ENCODE measurements at places on chromosomes 3 and 15. TPM values are rescaled to one million over a fixed set of nuclear protein-coding genes. Genes with fewer than 3 reads are reported as not detected.

The CHRM5 gene
- total RNA-seq, result not detected

The CPLX3 gene
- 0.09 TPM for total RNA-seq

The TLR9 gene
- 0.17 TPM for total RNA-seq

The RTP3 gene
- total RNA-seq, result not detected

The MAGEL2 gene
- not detected for total RNA-seq

The VGLL3 gene
- not detected for total RNA-seq

The IMPG2 gene
- total RNA-seq, result 0.05 TPM

The CLDN18 gene
- total RNA-seq, result not detected

The TGM4 gene
- not detected for total RNA-seq

The CCNL1 gene
- total RNA-seq, result 171 TPM

The ACP3 gene
- total RNA-seq, result not detected

The ATP13A5 gene
- total RNA-seq, result not detected

The CCRL2 gene
- total RNA-seq, result 1.7 TPM

The CCR8 gene
- 5.7 TPM for total RNA-seq

The CIB2 gene
- 1.5 TPM for total RNA-seq

The CPA3 gene
- total RNA-seq, result not detected

The CYP8B1 gene
- not detected for total RNA-seq

The CHRNA7 gene
- not detected for total RNA-seq

The THAP10 gene
- total RNA-seq, result not detected

The SEC22A gene
- 18.7 TPM for total RNA-seq

The PDCD7 gene
- total RNA-seq, result 59.9 TPM

The C3orf49 gene
- not detected for total RNA-seq

The CD276 gene
- 20.1 TPM for total RNA-seq

The SOX14 gene
- total RNA-seq, result not detected

The CCDC191 gene
- 0.66 TPM for total RNA-seq

The GUCA1C gene
- not detected for total RNA-seq

The LINGO1 gene
- total RNA-seq, result not detected

The C3orf52 gene
- total RNA-seq, result 13.0 TPM

The LOXL1 gene
- 0.49 TPM for total RNA-seq

The CD200R1 gene
- 3.8 TPM for total RNA-seq

The CAND2 gene
- total RNA-seq, result 0.75 TPM

The OIP5 gene
- 15.8 TPM for total RNA-seq

The RNF168 gene
- total RNA-seq, result 32.8 TPM

The NRROS gene
- total RNA-seq, result 38.2 TPM

The FOXB1 gene
- total RNA-seq, result 0.68 TPM

The GP5 gene
- total RNA-seq, result 0.26 TPM

The GCNT3 gene
- total RNA-seq, result not detected

The SLC28A2 gene
- not detected for total RNA-seq

The TGM5 gene
- 0.07 TPM for total RNA-seq

The FAM81A gene
- 1.9 TPM for total RNA-seq

The DNAH1 gene
- 9.9 TPM for total RNA-seq

The GOLGA8G gene
- total RNA-seq, result not detected

Measured in activated CD4-positive, alpha-beta T cell treated with anti-CD3 and anti-CD28 coated beads, Interleukin-2, amount 10 ng/mL, durations not matched to agents 24 days and 14 days (primary cell).